ENCODE measurements at places on chromosomes 11 and 22.

DNA sequence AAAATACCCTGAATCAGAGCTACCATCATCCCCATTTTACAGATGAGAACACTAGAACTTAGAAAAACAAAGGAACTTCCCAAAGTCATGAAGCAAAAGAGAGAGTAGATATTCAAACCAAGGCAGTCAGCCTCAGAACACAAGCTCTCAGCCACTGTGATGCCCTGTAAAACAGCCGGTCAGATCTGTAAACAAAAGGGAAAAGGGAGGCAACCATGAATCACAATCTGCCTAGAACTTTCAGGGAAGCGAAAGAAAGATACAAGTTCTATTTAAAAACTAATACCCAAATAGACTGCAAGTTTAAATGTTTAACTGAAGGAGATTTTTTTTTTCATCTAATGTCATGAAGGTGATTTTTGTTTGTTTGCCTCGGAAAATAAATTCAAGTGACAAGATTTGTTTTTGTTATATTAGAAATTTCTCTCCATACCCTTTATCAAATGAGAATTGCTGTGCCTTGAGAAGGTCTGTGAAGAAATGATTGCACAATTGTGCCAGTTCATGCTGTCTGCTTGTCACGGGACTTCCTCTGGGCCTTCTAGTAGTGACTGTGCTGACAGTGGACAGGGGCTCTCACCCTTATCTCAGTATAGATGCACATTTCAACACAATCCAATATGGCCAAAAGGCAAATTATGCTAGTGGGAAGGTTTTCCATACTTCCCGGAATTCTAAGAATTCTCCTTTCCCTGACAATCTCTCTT, 11.7 kb downstream of the SAA1 start:
- DNase-seq = no peak

- peak; percentile 71 for DNase-seq
These were observed 39.3 kb upstream of the CELSR1 start for GRCh38 chr22:46576556-46577367.

- DNase-seq = no peak
These were observed 317.3 kb upstream of the ANO3 start for GRCh38 chr11:26014456-26015115.

DNA sequence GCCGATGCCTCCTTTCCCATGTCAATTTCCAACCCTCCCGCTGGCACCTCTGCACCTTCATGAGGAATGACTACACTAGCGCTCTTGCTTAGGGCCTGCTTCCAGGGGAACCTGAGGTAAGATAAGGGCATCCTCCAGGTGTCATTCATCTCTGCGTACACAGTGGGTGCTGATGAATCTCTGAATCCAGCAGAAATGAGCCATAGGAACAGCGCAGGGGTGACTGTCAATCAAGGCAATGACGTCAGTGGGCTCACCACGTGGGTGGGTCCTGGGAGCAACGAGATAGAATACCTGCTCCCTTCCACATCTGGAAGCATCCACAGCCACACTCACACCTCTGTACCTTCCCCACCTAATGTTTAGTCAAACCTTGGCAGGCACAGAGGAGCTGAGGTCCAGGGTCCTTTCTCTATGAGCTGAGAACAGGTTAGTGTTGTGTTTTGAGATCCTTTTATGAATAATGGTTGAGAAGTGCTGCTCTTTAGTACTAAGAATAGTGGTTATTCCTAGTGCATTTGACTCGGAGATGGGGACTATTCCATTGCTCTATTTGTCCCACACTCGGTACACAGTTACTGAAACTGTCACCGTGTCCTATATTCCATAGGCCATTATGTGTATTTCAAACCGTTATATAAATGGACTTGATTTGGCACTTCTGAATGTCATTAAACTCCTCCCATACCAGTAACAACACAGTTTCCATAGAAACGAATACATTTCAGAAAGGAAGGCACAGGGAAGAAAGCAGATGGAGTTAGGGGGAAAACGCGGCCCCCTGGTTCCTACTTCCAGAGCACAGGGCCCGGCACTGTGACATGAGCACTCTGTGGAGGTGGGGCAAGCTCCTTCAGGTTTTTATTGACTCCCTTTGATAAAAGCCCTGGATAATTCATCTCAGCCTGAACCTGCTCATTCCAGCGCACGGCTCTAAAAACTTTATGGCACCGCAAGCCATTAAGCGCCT, 193.4 kb downstream of the ST3GAL4 start:
- DNase-seq = no peak

DNA sequence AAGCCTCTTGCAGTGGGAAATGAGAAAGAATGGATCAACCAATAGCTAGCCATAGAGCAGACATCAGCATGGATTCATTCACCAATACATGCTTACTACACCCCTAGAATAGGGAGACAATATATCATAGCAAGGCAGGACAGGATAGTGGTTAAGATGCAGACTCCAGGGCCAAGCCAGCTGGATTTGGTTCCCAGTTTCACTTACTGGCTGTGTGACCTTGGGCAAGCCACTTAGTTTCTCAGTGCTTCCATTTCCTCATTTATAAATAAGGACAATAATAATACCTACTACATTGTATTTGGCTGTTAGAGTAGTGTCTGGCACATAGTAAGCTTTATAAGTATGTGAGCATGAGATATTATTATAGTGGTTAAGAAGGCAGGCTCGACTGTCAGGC, 7.1 kb downstream of the DCHS1 start:
- DNase-seq = no peak

GRCh38 chr11:34273099-34273498, 84.7 kb downstream of the ABTB2 start:
- DNase-seq = no peak

DNA sequence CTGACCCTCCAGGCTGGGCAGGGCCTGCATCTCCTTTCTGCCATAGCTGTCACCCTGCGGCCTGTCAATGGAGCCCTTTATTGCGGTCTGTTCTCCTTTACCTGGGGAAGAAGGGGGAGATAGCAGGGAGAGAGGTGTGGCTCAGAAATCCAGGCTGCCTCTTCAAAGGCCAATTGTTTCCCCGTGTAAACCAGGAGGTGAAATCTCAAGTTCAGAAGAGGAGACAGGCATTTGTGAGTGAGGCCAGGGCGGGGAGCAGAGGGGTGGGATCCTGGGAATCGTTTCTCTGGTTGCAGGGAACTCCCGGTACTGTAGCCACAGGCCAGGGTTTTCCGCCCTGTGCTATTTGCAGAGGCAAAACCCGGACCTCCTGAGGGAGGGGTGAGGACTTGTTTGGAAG, 9.1 kb downstream of the DCPS start:
- DNase-seq = no peak
